ENCODE measurements at places on chromosomes 1 and 21.

- DNase-seq, result no peak
These were observed 31.6 kb downstream of the CDC14A start for GRCh38 chr1:100383743-100384405.

GRCh38 chr21:27693376-27693775 is 726.5 kb upstream of the ADAMTS5 start:
- DNase-seq, result no peak

GRCh38 chr1:221157026-221157761 is 278.0 kb downstream of the HLX start:
- no peak for DNase-seq

GRCh38 chr1:30143517-30143916 is 579.9 kb downstream of the MATN1 start:
- no peak for DNase-seq

GRCh38 chr1:145957443-145958319 is at the start of gene LIX1L:
TSS of gene LIX1L (minus strand) at chr1:145958017. CDS start at chr1:145957927, 90 bp downstream.
- peak; percentile 95 for DNase-seq

DNA sequence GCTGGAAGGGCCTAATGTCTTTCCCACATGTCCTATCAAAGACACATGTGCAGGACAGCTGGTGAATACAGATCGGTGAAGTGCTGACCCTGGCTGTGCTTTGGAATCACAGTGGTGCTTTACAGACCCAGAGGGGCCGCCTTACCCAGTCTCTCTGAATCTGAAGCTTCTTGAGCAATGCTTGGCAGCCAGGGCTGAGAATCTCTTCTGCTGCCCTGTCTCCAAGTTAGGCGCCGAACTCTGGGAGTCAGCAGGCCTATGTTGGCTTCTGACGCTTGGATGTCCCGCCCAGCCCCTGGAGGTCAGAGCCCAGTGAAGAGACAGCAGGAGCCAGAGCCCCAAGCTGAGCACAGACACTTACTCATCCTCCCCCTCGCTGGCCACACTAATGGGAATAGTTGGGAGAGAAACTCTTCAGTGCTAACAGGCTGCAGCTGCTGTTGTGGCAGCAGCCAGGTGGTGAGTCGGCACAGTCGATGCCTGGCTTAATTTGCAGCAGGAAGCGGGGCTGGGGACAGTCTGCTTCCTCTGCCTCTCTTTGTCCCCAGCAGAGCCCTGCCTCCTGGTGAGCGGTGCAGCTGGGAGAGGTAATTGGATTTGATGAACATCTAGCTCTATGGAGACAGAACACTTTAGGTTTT is 68.1 kb downstream of the URB2 start:
- peak; percentile 70 for DNase-seq

DNA sequence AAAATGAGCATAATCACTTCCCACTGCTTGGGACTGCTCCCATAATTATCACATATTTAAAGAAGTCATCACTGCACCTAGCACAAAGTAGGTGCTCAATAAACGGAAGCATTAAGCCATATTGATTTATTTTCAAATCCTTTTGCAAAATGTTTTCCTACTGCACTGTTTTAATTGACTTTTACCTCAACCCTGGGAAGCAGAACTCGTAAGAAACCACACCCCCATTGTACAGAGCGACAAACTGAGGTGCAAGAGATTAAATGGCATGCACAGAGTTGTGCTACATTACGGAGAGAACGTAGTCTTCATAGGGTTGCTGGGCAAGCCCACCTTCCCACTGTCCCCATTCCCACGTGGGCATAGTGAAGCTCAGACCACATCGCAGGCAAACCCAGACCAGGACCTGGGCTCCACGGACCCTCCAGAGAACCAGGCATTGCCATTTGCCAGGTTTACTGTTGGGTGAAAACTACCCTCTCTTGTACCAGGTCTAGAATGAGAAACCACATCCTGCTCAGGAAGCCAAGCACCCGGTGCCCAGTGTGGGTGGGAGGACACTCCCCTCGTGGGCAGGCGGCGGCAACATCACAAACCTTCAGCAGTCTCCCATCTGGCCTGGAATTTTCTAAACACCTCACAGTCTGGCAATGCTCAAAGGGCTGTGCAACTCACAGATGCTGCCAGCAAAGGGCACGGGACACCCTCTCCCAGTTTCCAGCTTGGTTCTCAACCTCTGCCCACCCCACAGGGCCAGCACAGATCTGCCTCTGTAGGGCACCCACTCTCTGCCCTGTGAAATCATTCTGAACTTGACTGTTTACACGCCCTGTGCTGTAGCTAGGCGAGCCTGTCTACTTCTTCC is 8.2 kb downstream of the IFFO2 start:
- DNase-seq, result no peak

DNA sequence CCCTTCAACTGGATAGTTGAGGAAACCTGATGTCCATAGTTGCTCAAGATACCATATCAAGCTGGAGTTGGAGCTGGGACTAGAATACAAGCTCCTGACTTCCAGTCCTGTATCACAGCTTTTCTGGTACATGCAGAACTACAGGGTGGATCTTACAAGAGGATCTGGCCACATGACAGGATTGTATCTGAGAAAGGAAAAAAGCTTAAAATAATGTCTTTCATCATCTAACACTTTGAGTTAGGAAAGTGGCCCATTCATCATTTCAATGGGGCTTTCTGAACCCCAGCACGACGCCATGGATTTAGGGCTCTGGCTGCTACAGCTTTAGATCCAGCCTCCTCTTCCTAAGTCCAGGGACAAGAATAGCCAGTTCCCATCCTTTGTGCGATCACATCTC is 46.9 kb downstream of the RASSF5 start:
- DNase-seq, result no peak

DNA sequence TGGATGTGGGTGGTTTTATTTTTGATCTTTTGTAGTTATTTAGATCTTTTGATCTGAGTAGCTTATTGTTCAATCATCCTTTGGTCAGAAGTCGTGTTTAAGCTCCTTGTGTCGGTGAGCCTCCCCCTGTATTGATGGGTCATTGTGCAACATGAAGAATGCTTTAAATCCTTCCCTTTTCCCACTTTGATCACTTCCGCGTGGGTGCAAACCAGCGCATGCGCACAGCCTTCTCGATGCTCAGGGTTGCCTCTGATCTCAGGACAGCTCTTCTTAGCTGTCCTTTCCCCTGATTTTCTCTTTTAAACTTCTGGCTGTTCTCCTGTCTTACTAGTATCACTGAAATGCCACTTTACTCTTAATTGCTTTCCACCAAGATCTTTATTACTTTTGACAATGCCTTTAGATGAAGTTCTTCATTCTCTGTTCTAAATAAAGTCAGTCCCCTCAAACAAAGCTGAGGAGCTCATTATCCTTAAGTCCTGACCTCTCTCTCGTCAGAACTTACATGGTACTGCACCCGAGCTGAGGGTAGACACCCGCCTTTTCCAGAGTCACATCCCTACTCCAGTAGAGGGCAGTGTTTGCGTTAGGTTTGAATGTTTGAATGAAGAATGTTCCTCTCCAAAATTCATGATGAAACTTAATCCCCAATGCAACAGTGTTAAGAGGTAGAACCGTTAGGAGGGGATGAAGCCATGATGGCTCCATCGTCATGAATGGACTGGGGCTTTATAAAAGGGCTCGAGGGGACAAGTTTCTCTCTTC is 547.9 kb upstream of the TMPRSS15 start:
- DNase-seq, result peak; percentile 17

DNA sequence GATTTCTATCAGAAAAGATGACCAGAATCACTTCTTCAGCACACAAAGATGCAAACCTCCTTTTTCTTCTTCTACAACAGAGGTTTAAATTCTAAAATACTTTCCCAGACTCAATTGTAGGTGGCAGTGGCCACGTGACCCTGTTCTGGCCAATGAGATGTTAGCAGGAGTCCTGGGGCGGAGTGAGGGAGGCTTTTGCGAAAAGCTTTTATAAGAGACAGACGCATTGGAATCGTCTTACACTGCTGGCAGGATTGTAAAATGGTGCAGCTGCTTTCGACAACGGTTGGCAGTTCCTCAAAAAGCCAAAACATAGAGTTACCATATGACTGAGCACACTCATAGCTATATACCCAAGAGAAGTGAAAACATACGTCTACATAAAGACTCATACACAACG is 87.0 kb upstream of the MAGI3 start:
- DNase-seq, result no peak

GRCh38 chr1:119012383-119012782 is 24.2 kb upstream of the TBX15 start:
- DNase-seq, result no peak

DNA sequence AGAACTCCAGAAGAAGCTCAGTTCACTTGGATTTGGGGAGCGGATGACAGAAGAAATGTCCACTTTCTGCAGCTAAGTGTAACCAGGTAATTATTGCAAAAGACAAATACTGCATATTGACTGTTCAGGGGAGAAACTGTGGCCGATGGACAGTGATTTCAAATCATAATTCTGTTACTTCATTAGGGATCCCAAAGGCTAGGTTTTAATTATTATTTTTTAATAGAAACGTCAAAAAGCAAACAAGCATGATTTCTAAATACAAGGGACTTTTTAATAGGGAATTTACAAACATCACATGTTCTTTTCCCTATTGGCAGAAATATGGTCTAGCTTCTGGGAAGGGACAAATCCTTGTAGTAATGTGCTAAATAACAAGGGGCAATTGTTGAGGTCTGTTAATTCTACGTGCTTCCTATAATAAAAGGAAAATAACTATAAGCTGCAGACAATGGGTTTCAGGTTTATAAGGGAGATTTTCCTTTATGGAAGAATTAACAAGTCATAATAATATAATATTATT is 15.5 kb downstream of the DIPK1A start:
- no peak for DNase-seq

- DNase-seq, result no peak
These were observed 9.7 kb downstream of the GJA5 start for GRCh38 chr1:147750618-147751217.

- no peak for DNase-seq
These were observed 377.3 kb downstream of the SETD4 start for GRCh38 chr21:35682904-35683549.

DNA sequence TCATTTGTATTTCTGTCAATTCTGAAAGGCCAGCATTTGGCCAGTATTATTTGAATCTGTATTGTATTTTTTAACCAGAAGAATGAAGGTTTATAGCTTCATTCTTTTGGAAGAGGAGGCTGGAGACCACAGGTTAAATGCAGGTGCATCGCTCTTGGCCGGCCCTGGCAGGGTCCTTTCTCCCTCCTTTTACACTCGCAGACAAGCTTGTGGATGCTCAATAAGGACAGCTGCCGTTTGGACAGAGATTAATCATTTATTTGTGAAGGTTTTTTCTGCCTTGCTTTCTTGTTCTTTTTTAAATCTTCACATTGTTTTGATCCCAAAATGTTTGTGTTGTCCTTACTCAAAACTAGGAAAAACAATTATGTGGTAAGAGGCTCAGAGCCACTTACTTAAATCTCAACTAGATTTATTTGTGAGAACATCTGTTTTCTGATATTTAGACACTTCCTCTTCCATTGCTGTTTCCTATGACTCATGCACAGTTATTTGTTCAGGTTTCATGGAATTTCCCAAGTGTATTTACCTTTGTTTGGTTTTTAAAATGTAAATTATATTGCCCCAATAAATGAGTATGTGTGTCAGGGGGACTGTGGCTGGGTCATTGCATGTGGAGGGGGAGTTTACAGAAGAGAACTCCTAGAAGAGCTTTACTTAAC is 46.7 kb upstream of the LAMC2 start:
- no peak for DNase-seq

DNA sequence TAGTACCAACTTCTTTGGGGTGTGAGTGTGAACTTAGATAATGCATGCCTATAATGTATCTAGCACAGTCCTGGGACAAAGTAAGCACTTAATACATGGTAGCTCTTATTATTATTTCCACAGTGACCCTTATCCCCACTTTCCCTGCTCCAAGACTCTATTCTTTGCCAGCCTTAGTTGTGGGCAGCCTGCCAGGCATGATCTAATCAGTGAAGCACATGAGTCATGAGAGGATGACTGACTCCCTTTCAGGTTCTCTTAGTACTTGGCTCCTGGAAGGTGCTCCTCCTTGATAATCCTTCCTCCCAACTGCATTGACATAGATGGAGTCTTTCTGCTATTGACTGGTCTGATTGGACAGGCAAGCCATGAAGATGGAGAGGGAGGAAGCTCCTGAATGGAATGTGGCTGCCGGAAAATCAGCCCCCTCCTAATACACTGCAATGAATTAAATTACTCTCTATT is 17.4 kb upstream of the GNG12 start:
- DNase-seq, result peak; percentile 67

DNA sequence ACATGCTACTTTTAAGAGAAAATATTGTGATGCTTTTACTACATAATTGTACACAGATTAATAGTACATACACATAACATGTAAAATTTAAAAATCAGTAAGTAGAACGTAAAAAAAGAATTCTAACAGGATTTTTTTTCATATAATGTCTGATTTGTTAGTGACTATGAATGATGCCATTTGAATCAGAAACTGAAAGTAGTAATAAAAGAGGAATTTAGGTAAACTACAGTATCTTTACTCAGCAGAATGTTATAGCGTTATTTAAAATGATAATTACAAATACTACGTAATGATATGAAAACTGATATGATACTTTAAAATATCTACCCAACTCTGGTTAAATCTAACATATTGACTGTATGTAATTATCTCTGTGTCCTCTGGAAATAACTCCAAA is 116.1 kb downstream of the DENND1B start:
- DNase-seq, result no peak

GRCh38 chr1:167643441-167643840 is 13.4 kb downstream of the RCSD1 start:
- no peak for DNase-seq

GRCh38 chr1:62241371-62242131 is 46.9 kb downstream of the L1TD1 start:
- no peak for DNase-seq

DNA sequence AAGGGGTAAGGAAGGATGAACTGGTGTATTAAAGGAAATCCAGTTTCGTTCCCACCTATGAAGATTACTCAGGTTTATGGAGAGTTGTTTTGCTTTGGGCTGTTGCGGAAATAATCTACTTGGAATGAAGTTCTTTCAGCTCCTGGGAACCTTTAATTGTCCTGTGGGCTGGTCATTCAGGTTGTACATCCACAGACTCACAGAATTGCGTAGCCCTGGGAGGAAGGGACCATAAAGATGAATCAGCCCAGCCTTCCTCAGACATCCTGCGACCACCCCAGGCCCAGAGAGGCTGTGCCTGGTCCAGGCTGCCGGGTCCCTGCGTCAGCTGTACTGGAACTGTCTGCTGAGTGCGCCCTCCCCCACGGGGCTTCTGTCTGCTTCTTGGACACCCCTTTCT is 72.7 kb downstream of the GALNT2 start:
- no peak for DNase-seq
